ENCODE measurements at places on chromosomes 4 and X. TPM values are rescaled to one million over a fixed set of nuclear protein-coding genes. Genes with fewer than 3 reads are reported as not detected.

DNA sequence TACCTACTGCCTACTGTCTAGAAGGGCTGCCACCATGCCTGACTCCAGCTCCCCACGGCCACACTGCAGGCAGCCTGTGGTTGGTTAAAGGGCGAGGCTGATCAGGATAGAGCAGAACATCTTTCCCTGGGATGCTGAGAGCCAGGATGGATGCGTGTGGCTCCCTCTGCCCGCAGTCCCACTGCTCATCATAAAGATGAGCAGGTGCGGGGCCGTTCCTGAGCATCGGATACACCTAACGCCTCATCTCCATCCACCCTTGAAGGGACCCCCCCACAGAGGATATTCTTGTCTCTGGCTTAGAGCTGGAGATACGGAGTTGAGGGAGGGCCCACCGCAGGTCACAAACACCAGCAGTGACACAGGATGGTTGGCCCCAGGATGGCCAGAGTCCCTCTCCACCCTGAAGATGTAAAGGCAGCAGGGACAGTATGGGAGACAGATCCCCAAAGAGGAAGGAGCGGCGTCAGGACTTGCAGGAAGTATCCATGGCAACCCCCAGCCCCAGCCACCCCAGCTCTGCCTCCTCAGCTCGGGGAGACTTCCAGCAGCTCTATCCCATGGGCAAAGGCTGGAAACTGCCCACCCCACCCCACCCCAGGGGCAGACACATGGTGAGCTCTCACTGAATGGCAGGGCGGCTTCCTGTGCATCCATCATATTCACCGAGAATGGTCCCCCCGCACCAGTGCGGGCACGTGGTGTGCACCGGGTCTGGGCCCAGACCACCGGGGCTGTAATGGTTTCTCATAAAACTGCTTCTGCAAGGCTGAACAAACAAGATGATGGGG, 19.3 kb downstream of the PPP2R2C start:
- H3K27me3 ChIP-seq = no peaks in the 10 kb centered on the region
- H3K36me3 ChIP-seq = no peaks in the 10 kb centered on the region
- no peak for DNase-seq
- no peaks in the 10 kb centered on the region for H3K4me1 ChIP-seq

DNA sequence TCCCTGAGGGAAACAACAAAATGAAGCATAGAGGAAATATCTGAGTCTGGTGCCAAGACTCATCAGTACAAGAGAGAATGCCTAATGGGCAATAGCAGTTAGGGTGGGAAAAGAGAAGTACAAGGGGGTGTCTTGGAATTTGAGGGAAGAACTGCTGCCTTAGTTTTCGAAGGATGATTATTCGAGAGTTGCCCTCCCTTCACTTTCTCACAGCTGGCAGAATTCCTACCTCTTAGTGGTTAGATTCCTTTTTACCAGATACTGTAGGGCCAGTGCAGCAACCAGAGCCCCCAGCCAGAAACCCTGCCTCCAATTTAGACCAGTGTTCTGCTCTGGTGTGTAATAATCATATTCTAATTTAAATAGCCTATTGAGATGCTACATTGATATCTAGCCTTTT, 56.5 kb downstream of the NFKB1 start:
- no peaks in the 10 kb centered on the region for H3K4me1 ChIP-seq
- no peak overlapping the region for H3K4me3 ChIP-seq
- H3K27me3 ChIP-seq = no peaks in the 10 kb centered on the region
- H3K27ac ChIP-seq = peak overlapping the region; percentile 39
- no peak for DNase-seq
- H3K36me3 ChIP-seq = no peaks in the 10 kb centered on the region

- no peak for DNase-seq
- no peak overlapping the region for H3K4me3 ChIP-seq
- H3K27ac ChIP-seq = no peak overlapping the region
- H3K36me3 ChIP-seq = no peaks in the 10 kb centered on the region
- H3K4me1 ChIP-seq = no peaks in the 10 kb centered on the region
- H3K27me3 ChIP-seq = no peaks in the 10 kb centered on the region
Observed at GRCh38 chr4:54497947-54498346, 159.8 kb upstream of the KIT start.

DNA sequence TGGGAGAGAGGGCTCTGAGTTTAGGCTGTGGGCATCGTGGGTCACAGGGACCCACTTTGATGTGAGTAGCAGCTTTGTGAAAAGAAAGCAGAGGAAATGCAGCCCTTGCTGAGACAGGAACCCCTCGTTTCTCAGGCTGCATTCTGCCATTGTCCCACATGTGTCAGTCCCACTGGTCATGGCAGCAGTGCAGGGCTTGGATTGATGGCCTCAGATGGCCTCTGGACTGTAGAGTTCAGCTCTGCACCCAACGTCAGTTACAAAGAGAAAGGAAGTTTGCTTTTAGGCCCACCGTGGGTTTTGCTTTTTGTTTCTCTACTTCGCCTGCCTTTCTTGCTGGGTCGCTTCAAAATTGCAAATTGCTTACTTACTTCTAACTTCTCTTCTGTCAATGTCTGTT, 248.3 kb upstream of the KLF3 start:
- no peaks in the 10 kb centered on the region for H3K36me3 ChIP-seq
- no peaks in the 10 kb centered on the region for H3K4me1 ChIP-seq
- no peaks in the 10 kb centered on the region for H3K27me3 ChIP-seq
- H3K4me3 ChIP-seq = no peak overlapping the region

SRPX gene
- total RNA-seq = 91.2 TPM

- H3K36me3 ChIP-seq = no peaks in the 10 kb centered on the region
- H3K4me1 ChIP-seq = no peaks in the 10 kb centered on the region
- H3K4me3 ChIP-seq = no peak overlapping the region
- no peaks in the 10 kb centered on the region for H3K27me3 ChIP-seq
Observed at GRCh38 chr4:38463268-38463958, 200.6 kb upstream of the KLF3 start.

DNA sequence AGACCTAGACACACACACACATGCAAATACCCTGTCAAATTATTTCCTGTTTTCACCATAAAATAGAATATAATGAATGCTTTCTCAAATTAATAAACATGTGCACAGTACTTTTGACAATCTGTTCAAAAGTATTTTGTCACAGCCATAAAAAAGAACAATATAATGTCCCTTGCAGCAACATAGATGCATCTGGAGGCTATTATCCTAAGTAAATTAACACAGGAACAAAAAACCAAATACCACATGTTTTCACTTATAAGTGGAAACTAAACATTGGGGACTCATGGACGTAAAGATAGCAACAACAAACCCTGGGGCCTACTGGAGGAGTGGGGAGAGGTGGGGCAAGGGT, 15.5 kb downstream of the RAB40A start:
- no peak for DNase-seq
- no peaks in the 10 kb centered on the region for H3K4me1 ChIP-seq
- no peaks in the 10 kb centered on the region for H3K36me3 ChIP-seq

- H3K4me1 ChIP-seq = no peaks in the 10 kb centered on the region
- DNase-seq = no peak
- no peak overlapping the region for H3K4me3 ChIP-seq
- H3K36me3 ChIP-seq = no peaks in the 10 kb centered on the region
- H3K27me3 ChIP-seq = no peaks in the 10 kb centered on the region
- no peak overlapping the region for H3K27ac ChIP-seq
Observed at GRCh38 chr4:184146951-184147350, 70.7 kb downstream of the ENPP6 start.

GRCh38 chr4:23750125-23750524, 139.7 kb downstream of the PPARGC1A start:
- H3K4me3 ChIP-seq = no peak overlapping the region
- no peaks in the 10 kb centered on the region for H3K4me1 ChIP-seq
- no peaks in the 10 kb centered on the region for H3K36me3 ChIP-seq
- H3K27ac ChIP-seq = no peak overlapping the region

DNA sequence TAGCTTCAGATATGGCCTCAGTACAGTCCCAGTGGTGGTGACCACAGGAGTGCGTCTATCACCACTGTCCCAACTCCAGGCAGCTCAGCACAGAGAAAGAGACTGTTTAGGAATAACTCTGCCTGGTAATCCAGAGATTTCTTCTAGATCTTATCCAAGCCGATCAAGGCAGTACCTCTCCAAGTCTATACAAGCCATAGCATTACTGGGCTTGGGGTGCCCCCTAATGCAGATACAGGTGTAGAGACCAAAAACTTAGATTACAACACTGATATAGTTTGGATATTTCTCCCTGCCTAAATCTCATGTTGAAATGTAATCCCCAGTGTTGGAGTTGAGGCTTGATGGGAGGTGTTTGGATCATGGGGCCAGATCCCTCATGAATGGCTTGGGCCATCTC, 100.9 kb downstream of the PTCHD1 start:
- no peak for DNase-seq
- no peaks in the 10 kb centered on the region for H3K36me3 ChIP-seq
- H3K4me3 ChIP-seq = no peak overlapping the region
- H3K4me1 ChIP-seq = no peaks in the 10 kb centered on the region
- H3K27ac ChIP-seq = no peak overlapping the region

GABRQ gene
- total RNA-seq = not detected

GRCh38 chr4:140312100-140312499, 61.3 kb upstream of the SCOC start:
- no peak for DNase-seq
- no peak overlapping the region for H3K27ac ChIP-seq
- H3K36me3 ChIP-seq = no peaks in the 10 kb centered on the region
- H3K4me3 ChIP-seq = no peak overlapping the region
- H3K27me3 ChIP-seq = no peaks in the 10 kb centered on the region

GRCh38 chrX:71056867-71057266, 11.3 kb downstream of the SNX12 start:
- H3K4me1 ChIP-seq = no peaks in the 10 kb centered on the region
- no peaks in the 10 kb centered on the region for H3K27me3 ChIP-seq
- no peaks in the 10 kb centered on the region for H3K36me3 ChIP-seq
- no peak overlapping the region for H3K27ac ChIP-seq

ETDB gene
- not detected for total RNA-seq

DNA sequence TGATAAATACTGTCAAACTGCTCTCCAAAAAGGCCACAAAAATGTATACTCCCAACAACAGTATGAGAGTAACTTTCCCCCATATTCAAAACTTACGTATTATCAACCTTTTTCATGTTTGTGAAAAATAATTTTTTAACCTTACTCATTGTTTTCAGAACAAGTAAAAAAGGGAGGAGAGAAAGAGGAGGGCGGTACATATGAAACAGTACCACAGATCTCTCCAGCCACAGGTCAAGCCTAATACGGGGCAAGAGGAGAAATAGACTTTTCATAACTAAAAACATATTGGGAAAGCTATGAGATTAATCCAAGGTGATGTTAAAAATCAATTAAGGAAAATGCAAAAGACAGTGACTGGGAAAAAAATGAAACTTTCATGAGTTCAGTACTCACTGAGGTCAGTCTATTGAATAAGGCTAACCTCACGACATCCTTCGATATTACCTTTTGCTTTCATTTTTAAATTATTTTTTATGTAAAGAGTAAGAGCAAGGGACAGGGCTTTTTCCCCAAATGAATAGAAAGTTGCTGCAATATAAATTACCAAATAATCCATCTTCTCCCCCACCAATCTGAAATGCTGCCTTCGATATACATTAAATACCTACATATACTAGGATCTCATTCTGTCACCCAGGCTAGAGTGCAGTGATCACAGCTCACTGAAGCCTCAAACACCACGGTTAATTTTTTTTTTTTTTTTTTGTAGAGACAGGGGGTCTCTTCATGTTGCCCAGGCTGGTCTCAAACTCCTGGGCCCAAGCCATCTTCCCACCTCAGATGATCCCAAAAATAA, 25.3 kb downstream of the FBXW7 start:
- H3K27me3 ChIP-seq = no peaks in the 10 kb centered on the region
- DNase-seq = no peak
- H3K36me3 ChIP-seq = no peaks in the 10 kb centered on the region

CDX4 gene
- total RNA-seq = not detected

- H3K4me3 ChIP-seq = no peak overlapping the region
- no peak for DNase-seq
- no peaks in the 10 kb centered on the region for H3K27me3 ChIP-seq
- H3K4me1 ChIP-seq = no peaks in the 10 kb centered on the region
- H3K36me3 ChIP-seq = no peaks in the 10 kb centered on the region
Observed at GRCh38 chr4:91280551-91281290, 1023.0 kb upstream of the GRID2 start.

DNA sequence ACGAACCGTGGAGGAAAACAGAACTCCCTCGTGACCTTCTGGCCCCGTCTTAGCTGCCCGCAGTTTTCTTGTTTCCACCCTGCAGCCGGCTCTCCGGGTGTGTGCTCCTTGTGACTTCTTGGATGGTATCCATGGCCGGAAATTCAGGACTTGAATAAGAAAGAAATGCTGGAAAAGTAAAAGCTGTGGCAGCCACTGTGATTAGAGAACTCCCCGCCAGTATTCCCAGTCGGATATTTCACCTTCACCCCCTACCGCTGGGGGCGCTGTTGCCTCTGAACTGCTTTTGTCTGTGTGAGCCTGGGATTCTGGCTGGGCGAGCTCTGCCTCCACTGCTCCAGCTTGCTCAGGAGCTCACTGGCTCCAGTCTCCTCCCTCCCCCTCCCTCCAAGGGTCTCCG, 41.5 kb upstream of the CYP4V2 start:
- H3K4me3 ChIP-seq = no peak overlapping the region
- no peaks in the 10 kb centered on the region for H3K27me3 ChIP-seq
- no peaks in the 10 kb centered on the region for H3K4me1 ChIP-seq
- H3K36me3 ChIP-seq = no peaks in the 10 kb centered on the region
- peak overlapping the region; percentile 55 for H3K27ac ChIP-seq

- no peak overlapping the region for H3K27ac ChIP-seq
- H3K36me3 ChIP-seq = no peaks in the 10 kb centered on the region
- no peaks in the 10 kb centered on the region for H3K4me1 ChIP-seq
- peaks cover 8% of the 10 kb centered on the region for H3K27me3 ChIP-seq
- no peak for DNase-seq
Observed at GRCh38 chrX:109535578-109535977, 1.1 kb upstream of the NXT2 start.

- no peak overlapping the region for H3K27ac ChIP-seq
- no peaks in the 10 kb centered on the region for H3K27me3 ChIP-seq
- DNase-seq = no peak
- H3K4me1 ChIP-seq = no peaks in the 10 kb centered on the region
- H3K4me3 ChIP-seq = no peak overlapping the region
Observed at GRCh38 chrX:1330605-1331004, 6.0 kb upstream of the IL3RA start.

- H3K4me1 ChIP-seq = no peaks in the 10 kb centered on the region
- DNase-seq = no peak
- peak overlapping the region; percentile 17 for H3K27ac ChIP-seq
- H3K4me3 ChIP-seq = peak overlapping the region; percentile 30
- no peaks in the 10 kb centered on the region for H3K27me3 ChIP-seq
- no peaks in the 10 kb centered on the region for H3K36me3 ChIP-seq
Observed at GRCh38 chr4:20418861-20419451, 167.3 kb downstream of the SLIT2 start.

GRCh38 chr4:47550899-47551548, 65.9 kb downstream of the ATP10D start:
- H3K4me1 ChIP-seq = no peaks in the 10 kb centered on the region
- H3K4me3 ChIP-seq = no peak overlapping the region
- no peaks in the 10 kb centered on the region for H3K36me3 ChIP-seq
- H3K27ac ChIP-seq = no peak overlapping the region

DNA sequence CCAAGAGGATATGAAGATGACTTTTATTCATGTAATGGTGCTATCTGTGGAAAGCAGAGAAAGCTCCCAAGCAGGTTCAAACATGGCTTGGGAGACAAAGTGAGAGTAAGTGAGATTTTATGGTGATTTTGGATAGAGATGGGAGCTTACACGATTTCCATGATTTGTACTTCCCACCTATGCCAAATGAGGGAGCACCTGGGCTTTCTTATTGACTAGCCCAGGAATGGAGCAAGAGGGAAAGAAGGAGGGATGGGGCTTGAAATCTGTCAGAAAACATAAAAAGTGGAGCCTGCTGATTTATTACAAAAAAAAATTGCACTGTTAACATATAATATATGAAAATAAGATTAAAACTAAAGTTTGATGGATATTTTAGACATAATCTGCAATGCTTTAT, 703.5 kb upstream of the PABPC4L start:
- no peaks in the 10 kb centered on the region for H3K36me3 ChIP-seq
- H3K4me3 ChIP-seq = no peak overlapping the region
- no peak for DNase-seq
- H3K27ac ChIP-seq = no peak overlapping the region
- H3K27me3 ChIP-seq = no peaks in the 10 kb centered on the region

Data from uterus (tissue), 4 donors.